Stimulated activated CD4-positive, alpha-beta T cell treated with anti-CD3 and anti-CD28 coated beads, TNF-alpha, amount 100 ng/mL, for 1 hour (primary cell): ENCODE measurements at places on chromosomes 13 and 19.

GRCh38 chr19:15149737-15150136 is 42.5 kb downstream of the SYDE1 start:
- DNase-seq: no peak

DNA sequence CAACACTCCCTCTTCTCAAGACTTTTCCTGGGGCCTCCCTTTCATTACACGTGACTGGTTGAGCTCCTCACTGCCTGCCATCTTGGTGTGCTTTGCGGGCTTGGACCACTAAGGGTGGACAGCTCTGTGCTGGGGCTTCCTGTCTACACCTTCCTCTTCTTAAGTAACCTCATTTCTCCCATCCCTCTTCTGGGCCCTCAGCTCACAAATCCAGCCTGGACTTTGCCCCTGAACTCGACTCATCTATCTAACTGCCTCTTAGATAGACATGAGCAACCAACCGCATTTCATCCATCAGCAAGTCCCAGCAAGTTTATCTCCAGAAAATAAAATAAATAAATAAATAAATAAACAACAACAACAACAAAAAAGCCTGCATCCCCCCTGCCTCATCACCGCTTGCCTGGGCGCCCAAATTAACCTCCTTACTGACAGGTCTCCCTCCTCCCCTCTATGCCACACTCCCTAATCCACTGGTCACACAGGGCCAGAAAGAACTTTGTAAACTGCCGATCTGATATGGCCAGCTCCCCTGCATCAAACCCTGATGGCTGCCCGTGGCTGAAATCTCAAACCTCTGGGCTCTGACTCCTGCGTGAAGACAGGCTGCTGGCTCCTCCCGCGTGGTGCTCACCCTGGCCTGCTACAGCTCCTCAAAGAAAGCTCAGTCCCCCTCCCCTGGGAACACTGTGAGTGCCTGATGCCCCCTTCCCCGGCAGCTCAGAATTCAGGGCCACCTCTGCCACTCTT is 7.8 kb downstream of the ISOC2 start:
- no peak for DNase-seq

DNA sequence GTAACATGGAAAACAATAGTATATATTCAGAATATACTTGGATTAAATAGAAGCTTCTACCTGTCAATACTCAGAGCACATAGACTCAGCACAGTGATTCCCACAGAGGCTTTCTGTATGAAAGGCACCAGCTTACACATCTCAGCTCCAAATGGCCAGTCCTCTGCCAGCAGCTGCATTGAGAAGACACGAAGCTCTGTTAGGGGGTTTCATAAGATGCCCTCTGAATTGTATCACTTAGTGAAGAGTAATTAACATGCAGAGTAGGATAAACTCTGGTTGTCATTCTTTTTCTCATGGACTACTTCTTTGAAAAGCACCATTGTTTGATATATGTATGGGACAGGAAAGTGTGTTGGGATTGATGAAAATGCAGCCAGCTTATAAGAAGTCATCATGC is 15.2 kb downstream of the EDNRB start:
- no peak for DNase-seq

DNA sequence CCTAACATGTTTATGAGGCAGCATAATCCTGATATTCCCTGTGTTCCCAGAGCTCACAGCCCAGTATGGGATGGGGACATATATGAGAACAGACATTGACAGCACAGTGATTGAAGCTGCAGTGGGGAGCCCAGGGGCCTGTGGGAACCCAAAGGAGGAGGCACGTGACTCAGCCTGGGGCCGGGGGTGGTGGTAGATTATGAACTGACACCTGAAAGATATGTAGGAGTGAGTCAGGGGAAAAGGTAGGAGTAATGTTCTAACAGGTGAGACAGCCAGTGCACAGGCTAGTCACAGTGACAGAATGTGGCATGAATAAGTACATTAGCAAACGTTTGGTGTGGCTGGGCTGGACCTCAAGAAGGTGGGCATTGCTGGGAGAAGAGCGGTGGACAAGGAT is 29.0 kb downstream of the CKM start:
- no peak for DNase-seq
